Cardiac septum (tissue), 1 donor: ENCODE measurements at places on chromosomes 2 and 18. TPM values are rescaled to one million over a fixed set of nuclear protein-coding genes. Genes with fewer than 3 reads are reported as not detected.

MDH1B gene
- total RNA-seq: 1.3 TPM

- DNase-seq: no peak
These were observed 21.0 kb downstream of the AGAP1 start for GRCh38 chr2:235514627-235515363.

GRCh38 chr2:69565431-69565839, 78.1 kb downstream of the AAK1 start:
- no peak for DNase-seq

GRCh38 chr2:240881913-240882312, 13.3 kb downstream of the AGXT start:
- DNase-seq: no peak

GRCh38 chr2:94987074-94988020, 38.2 kb upstream of the MAL start:
- peak; percentile 53 for DNase-seq

GRCh38 chr18:79799619-79800370, 2.1 kb downstream of the KCNG2 start:
- DNase-seq: peak; percentile 49

DNA sequence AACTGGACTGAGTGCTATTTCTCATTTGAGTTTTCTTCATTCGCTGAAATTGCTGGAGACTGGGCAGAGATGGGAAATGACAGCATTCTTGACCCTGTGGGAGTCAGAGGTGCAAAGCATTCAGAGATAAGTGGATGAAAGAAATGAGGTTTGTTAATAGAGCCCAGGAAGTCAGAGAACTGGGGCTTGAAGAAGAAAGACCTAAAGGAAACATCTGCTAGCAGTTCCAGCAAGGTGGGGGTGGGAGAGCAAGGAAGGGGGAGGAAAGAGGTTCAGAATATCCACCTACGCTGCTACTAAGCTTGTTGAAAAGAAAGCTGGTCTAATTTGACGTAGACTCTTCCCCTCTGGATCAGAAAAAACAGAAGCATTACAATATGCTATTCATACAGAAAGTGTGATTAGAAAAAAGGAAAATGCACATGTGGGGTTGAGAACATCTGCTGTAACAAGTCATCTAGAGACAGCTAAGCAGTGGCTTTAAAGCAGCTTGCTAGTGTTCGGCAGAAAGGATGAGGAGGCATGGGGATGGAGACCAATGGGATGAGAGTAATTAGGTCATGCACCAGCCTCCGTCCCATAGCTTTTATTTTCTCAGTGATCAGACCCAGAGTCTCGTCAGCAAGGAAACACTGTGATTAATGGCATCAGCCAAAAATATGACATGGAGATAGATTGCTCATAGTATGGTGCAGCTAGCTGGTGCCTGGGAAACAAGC, 29.7 kb downstream of the NAB1 start:
- DNase-seq: no peak

DNA sequence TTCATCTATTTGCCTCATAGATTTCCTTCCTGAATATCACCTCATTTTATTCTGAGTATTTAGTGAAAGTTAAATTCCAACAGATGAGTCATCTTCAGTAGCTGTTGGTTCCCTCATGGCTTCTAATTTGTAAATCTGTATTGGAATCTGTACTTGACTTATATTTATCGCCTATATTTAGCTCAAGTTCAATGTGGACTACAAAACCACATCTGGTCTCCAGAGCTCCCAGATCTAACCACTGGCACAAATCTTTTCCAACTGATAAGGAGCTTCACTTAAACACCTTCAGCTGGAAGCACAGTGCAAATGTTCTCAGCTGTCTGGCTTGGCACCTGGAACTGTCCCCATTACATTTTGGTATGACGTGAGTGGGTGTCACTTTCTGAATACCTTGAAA, 82.8 kb upstream of the DSEL start:
- DNase-seq: no peak

GRCh38 chr2:191474464-191474863, 203.5 kb upstream of the NABP1 start:
- no peak for DNase-seq

GRCh38 chr2:157497638-157498314, 53.9 kb upstream of the CYTIP start:
- no peak for DNase-seq

DNA sequence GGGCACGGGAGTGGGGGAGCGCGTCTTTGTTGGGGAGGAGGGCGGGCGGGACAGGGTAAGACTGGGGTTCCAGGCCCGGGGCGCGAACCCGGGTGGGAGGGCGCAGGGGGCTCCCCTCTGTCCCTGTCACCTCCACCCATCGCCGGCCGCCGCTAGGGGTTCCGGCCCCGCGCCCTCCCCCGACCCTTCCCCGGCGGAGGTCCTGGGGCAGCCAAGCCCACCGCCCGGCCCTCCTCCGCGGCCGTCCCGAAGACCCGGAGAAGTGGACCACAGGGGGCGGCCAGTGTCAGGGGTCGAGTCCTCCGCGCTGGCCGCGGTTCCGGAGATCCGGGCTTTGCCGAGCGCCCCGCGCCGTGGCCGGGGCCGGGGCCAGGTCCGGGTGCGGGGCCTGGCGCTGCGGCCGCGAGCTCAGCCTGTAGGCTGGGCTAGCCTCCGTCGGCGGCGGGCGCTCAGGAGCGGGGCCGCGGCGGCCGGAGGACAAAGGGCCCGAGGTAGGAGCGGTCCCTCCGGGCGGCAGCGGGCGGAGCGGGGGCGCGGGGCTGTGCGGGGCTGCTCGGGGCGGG, 16.6 kb upstream of the E2F6 start:
- DNase-seq: no peak

DNA sequence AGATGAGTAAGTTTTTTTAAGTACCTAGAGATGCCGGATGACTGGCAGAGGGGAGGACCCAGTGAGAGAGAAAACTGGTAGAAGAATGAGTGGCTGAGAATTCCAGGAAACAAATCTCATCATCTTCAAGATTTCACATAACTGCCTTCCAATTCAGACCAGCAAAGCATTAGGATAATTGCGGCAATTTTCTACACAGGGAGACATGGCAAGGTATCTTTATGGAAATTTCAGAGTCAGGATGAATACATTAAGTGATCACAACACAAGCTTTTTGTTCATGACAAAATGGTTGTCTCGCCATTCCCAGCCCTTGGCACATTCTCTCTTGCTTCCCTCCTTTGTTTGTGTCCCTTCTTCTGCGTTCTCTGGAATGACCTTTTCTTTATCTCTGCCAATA, 82.1 kb downstream of the ALK start:
- no peak for DNase-seq

DNA sequence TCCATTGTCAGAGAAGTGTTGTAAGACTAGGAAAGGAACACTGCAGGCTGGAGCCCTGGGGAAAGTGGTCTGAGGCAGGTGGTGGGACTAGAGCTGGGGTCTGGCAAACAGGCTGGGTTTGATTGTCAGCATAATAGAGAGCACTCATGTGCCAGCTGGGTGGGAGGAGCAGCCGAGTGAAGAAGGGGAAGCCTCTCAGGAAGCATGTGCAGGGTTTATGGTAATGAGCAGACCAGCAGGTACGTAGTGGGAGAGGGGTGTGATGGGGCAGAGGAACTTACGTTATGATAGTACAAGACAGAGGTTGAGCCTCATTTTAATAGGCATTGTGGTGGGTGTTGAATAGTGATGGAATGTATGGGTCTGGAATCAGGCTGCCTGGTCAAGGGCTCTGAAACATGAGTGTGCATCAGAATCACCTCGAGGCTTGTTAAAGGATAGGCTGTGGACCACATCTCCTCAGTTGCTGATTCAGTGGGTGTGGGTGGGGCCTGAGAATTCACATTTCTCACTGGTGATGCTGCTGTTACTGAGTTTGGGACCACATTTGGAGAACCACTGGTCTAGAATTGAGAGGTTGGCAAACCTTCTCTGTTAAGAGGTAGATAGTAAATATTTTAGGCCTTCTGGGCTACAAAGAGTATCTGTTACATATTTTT, 1.7 kb upstream of the MGAT5 start:
- DNase-seq: no peak

LOXHD1 gene
- 0.48 TPM for total RNA-seq

GRCh38 chr2:143545949-143546255, 416.7 kb downstream of the ARHGAP15 start:
- no peak for DNase-seq

DNA sequence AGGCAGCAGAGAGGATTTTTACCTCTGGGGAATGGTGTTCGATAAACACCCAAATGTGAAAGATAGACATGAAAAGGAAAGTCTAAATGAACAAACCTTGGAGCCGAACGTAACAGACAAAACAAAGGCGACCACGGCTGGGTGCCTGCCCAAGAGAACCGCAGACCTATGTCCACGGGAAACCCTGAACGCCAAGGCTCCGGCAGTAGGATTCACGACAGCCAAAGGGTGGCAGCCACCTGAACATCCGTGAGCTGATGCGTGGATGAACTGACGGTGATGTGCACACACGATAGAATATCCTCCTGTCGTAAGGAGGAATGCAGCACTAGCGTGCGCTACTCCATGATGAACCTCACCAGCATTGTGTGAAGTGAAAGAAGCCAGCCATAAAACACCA, 85.6 kb downstream of the MBP start:
- DNase-seq: no peak

GRCh38 chr2:105129722-105130232, 91.9 kb downstream of the MRPS9 start:
- DNase-seq: no peak

- no peak for DNase-seq
These were observed 31.4 kb downstream of the AQP12A start for GRCh38 chr2:240722796-240723735.

DNA sequence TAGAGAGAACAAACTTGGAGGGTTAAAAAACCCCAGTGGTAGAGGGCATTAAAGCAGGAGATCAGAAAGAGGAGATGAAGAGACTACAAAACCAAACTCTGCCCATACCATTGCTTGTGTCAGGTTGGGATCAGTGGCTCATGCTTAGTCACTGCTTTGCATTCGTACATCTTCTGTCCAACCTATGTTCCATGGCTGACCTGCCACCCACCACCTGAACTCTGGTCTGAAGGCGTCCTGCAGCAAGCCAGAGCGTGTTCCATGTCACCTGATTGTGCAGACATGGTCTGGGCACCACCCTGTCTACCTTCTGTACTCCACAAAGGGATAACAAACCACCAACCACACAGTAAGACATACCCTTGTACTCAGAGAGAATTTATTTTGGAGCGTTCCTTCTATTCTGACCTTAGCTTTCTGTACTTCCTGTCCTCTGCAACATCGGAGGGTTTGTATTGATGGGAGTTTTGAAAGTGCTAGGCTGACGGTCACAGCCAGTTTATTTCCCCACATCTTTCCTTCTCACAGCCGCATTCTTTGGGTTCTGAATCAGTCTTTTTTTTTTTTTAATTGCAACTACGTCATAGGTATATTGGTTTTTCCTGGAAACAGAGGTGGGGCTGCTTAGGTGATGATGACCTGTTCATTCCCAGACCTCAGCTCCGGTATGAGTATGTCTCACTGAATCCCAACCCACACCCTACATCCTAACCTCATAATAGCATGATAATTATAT, 88.3 kb downstream of the SOWAHC start:
- no peak for DNase-seq

UGT1A10 gene
- total RNA-seq: not detected

GRCh38 chr2:3403587-3404334, 24.3 kb downstream of the TRAPPC12 start:
- DNase-seq: no peak

- DNase-seq: no peak
These were observed 6.9 kb downstream of the ABCG5 start for GRCh38 chr2:43831543-43832294.

GRCh38 chr2:163665051-163665450, 70.8 kb downstream of the FIGN start:
- no peak for DNase-seq

DNA sequence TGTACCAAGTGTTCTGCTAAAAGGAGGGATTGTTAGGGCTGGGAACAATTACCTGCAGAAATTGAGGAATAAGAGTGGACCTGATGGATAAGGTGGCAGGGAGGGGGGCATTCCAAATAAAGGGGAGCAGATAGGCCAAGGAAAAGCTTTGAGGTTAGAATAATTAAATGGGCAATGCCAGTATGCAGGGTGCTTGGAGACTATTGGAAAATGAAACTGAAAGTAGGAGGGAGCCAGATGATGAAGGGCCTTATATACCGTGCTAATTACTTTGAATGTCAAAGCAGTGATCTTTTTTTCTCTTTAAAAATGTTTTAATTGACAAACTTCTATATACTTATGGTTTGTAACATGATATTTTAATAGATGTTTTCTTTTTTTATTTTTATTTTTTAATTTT, 42.9 kb downstream of the MMADHC start:
- no peak for DNase-seq

DNA sequence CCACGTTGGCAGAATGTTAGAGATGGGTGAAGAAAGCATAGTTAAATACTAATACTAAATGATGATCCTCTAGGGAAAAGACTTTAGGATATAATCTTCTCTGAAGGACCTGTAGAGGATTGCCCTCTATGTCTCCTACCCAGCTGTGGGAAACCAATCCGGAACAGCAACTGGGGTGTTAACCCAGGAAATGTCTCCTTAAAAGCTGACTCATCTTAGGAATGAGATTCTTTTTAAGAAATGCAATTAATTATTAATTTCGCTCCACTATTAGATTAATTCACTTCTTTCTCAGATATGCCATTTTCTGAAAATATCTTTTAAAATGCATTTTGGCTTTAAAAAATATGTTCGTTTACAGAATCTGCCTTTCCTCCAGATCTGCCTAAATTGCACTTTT, 7.4 kb downstream of the SCN3A start:
- no peak for DNase-seq

DNA sequence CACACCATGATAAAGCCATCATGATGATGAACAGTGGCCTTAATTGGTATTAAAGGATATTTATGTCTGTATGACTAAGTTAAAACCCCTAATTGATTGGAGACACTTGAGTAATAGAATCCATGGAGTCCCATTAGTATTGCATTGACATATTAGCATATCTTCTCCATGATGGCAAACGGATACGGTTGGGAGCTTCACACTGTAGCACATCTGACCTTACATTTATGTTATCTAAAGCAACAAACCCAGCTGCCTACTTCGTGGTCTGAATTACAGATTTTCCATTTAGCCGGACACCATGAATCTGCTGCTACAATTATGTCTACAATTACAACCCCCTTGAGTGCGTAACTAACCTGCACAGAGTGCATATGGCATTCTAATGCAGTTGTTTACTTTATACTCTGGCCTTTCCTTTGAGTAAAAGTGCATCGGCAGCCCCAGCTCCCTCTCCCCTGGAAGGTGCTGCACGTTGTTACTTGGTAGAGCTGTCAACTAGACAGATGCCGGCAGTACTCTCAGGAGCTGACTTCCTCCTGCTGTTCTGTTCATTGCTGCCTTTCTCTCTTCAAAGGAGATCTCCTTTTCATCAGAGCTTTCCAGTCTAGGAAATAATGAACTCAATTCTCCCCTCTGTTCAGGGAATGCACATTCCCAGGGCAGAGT, 92.1 kb downstream of the LRRC30 start:
- DNase-seq: no peak

ANKRD44 gene
- 6.4 TPM for total RNA-seq

GRCh38 chr18:21682371-21683051, 22.1 kb downstream of the ABHD3 start:
- no peak for DNase-seq

PLGLB2 gene
- total RNA-seq: 0.97 TPM

HOXD12 gene
- not detected for total RNA-seq

- DNase-seq: no peak
These were observed 209.2 kb upstream of the SYT4 start for GRCh38 chr18:43486462-43486861.
